ENCODE measurements at places on chromosomes 7 and 10. TPM values are rescaled to one million over a fixed set of nuclear protein-coding genes. Genes with fewer than 3 reads are reported as not detected.

Gene DEPP1
- 0.53 TPM for total RNA-seq

Gene ADGRA1
- not detected for total RNA-seq

Gene AMZ1
- not detected for total RNA-seq

DNA sequence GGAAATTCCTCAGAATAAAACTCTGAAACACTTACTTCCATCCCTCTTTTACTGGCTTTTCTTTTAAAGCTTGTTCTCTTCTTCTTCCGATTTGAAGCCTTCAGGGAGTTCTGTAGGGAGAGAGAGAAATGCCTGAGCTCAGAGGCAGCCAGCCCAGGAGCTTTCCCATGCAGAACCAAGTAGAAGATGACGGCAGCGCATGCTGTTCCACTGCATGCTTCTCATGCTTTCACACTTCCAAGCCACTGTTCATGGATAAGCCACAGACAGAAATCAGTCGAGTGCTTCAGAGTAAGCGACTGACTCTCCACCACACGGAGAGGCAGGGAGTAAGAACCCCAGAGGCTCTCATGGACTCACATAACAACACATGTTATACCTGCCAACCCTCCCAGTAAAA is 237.3 kb downstream of the DGKI start:
- no peaks in the 10 kb centered on the region for H3K36me3 ChIP-seq
- H3K4me1 ChIP-seq, result no peaks in the 10 kb centered on the region
- peaks cover 6% of the 10 kb centered on the region for H3K27me3 ChIP-seq
- no peak overlapping the region for H3K4me3 ChIP-seq
- H3K27ac ChIP-seq, result no peak overlapping the region

- H3K27ac ChIP-seq, result no peak overlapping the region
- peaks cover 3% of the 10 kb centered on the region for H3K36me3 ChIP-seq
- peaks cover 12% of the 10 kb centered on the region for H3K4me1 ChIP-seq
- no peak overlapping the region for H3K4me3 ChIP-seq
Observed at GRCh38 chr10:8336629-8337331, 282.3 kb downstream of the GATA3 start.

DNA sequence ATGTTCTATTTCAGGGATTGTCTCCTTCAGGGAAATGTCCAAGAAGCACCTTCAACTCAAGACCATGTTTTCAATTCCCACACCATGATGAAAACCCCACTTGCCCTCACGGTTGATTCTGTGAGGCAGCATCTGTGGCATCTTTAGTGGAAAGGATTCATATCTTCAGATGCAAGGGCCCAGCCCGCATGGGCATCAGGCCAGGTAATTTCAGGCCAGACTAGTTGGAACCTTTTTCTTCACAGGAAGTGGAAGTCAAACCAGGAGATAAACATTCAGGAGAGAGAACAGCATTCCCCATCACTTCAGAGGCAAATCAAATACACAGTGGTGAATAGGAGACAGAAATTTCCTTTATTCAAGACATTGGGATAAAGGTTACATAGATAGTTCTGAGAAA is 88.8 kb downstream of the JCAD start:
- H3K27ac ChIP-seq, result no peak overlapping the region
- H3K4me3 ChIP-seq, result no peak overlapping the region
- DNase-seq, result no peak
- no peaks in the 10 kb centered on the region for H3K4me1 ChIP-seq
- H3K36me3 ChIP-seq, result no peaks in the 10 kb centered on the region
- peaks cover 8% of the 10 kb centered on the region for H3K27me3 ChIP-seq

DNA sequence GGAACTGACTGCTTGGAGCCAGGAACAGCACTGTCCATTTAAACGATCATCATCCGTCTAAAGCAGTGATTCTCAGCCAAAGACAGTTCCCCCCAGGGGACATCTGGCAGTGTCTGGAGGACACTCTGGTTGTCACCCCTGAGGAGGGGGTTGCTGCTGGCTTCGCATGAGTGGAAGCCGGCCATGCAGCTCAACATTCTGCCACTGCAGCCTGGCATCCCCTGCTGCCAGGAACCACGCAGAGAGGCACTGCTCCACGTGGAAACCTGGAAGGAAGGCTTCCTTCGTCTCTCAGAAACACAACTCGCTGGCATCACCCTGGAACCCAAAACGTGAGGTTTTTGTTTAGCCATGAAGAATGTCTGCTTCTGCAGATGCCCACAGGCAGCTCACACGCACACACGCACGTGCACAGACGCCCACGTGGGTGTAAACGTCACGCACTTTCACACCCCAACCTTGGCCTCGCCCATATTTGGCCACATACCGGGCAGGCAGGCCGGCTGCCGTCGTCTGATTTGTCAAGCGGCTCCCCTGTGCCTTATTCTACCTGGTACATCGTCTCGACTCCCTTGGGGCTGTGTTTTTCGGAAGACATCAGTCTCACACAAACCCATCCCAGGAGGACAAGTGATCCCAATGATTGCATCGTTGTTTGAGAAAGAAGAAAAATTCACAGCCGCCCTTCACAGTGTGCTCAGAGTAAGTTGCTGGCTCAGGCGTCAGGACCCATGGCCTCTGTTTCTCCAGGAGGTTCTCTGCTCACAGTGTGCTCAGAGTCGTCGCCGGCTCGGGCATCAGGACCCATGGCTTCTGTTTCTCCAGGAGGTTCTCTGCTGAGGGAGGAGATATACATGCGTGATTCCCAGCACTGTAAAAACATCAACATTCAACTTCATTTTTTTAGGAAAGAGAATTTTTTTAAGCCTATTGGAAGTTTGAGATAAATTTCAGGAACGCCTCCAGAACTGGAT is 127.2 kb upstream of the PPP2R2D start:
- DNase-seq, result peak; percentile 38
- H3K4me1 ChIP-seq, result no peaks in the 10 kb centered on the region
- H3K36me3 ChIP-seq, result peaks cover 19% of the 10 kb centered on the region
- no peaks in the 10 kb centered on the region for H3K27me3 ChIP-seq
- no peak overlapping the region for H3K4me3 ChIP-seq

GRCh38 chr7:40697653-40698052 is 562.8 kb downstream of the SUGCT start:
- no peak overlapping the region for H3K4me3 ChIP-seq
- DNase-seq, result no peak
- no peaks in the 10 kb centered on the region for H3K27me3 ChIP-seq
- H3K27ac ChIP-seq, result no peak overlapping the region

GRCh38 chr10:5628451-5629302 is 37.7 kb downstream of the ASB13 start:
- H3K36me3 ChIP-seq, result no peaks in the 10 kb centered on the region
- H3K27me3 ChIP-seq, result peaks cover 9% of the 10 kb centered on the region
- peak; percentile 23 for DNase-seq
- H3K4me1 ChIP-seq, result peaks cover 10% of the 10 kb centered on the region
- peak overlapping the region; percentile 10 for H3K27ac ChIP-seq

DNA sequence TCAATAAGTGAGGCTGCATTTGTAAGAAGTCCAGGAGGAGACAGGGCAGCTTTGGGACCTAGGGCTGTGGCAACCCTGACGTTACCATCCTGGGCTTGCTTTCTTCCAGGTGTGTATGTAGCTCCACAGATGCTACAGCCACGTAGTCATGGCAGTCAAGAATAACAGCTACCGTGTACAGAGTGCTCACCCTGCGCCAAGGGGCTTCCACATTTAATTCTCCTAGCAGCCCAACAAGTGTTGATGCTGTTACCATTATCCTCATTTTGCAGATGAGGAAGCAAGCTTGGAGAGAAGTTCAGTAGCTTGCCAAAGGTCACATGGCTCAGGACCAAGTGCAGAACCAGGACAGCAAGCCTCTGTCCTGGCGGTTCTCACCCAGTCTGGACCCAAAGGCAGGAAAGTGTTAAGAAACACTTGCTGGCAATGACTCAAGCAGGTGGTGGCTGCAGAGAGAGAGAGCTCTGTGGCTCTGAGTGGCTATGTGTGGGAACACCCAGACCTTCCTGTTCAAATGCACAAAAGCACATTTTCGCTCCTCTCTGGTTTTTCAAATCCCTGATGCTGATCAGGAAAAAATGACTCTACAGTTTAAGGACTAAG is 89.8 kb downstream of the CREM start:
- H3K27me3 ChIP-seq, result no peaks in the 10 kb centered on the region
- peak; percentile 70 for DNase-seq
- H3K27ac ChIP-seq, result peak overlapping the region; percentile 90
- H3K4me1 ChIP-seq, result peaks cover 33% of the 10 kb centered on the region
- peaks cover 6% of the 10 kb centered on the region for H3K36me3 ChIP-seq
- peak overlapping the region; percentile 36 for H3K4me3 ChIP-seq

- no peak overlapping the region for H3K27ac ChIP-seq
- no peak for DNase-seq
- H3K4me1 ChIP-seq, result no peaks in the 10 kb centered on the region
- peaks cover 8% of the 10 kb centered on the region for H3K36me3 ChIP-seq
- no peak overlapping the region for H3K4me3 ChIP-seq
Observed at GRCh38 chr7:85620936-85621685, 434.3 kb upstream of the SEMA3D start.

DNA sequence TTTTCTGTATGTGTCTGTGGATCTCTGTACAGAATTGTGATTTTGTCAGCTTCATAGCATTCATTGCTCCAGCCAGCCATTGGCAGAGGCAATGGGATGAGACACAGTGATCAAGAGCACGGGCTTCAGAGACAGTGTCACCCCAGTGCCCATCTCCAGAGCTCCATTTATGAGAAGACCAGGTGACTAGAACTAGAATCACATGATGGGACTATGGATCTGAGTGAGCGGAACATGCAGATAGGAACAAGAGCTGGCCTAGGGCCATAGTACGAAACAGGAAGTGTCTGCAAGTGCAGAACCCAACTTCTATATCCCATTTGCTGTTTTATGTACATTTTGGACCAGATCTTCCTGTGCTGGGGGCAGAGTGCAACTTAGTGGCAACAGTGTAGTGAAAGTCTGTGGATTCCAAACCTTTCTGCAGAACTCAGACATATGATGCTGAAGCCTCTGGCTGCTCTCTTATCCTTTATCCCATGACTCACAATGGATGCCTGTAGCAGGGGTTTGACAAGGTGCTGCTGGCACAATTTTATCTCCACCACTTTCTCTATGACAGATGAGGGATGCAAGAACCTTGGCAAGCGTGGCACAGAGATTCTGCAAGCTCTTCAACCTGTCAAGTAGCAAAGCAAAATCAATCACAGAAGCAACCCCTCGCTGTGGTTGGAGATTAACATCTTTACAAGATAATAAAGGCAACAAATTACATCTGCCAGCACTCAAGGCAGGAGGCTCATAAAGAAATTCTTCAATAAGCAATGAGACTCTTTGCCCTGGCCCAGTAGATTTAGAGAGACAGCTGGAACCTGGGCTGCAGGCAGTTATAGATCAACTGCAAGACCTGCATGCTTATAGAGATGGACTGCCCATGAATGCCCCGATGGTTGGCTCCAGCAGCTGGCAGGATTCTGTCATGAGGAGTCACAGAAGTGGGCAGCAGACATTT is 681.3 kb downstream of the TNS3 start:
- no peak overlapping the region for H3K27ac ChIP-seq
- no peaks in the 10 kb centered on the region for H3K27me3 ChIP-seq
- peaks cover 4% of the 10 kb centered on the region for H3K36me3 ChIP-seq
- H3K4me1 ChIP-seq, result no peaks in the 10 kb centered on the region
- DNase-seq, result no peak
- no peak overlapping the region for H3K4me3 ChIP-seq

GRCh38 chr10:26829810-26830515 is 30.8 kb downstream of the ABI1 start:
- H3K27me3 ChIP-seq, result no peaks in the 10 kb centered on the region
- H3K27ac ChIP-seq, result peak overlapping the region; percentile 62
- H3K4me1 ChIP-seq, result peaks cover 54% of the 10 kb centered on the region
- H3K4me3 ChIP-seq, result peak overlapping the region; percentile 16
- DNase-seq, result no peak

- peaks cover 6% of the 10 kb centered on the region for H3K4me1 ChIP-seq
- H3K36me3 ChIP-seq, result no peaks in the 10 kb centered on the region
- no peak overlapping the region for H3K4me3 ChIP-seq
Observed at GRCh38 chr10:83685458-83685857, 453.9 kb upstream of the GHITM start.

GRCh38 chr7:42868480-42868879 is 43.4 kb downstream of the C7orf25 start:
- no peak overlapping the region for H3K4me3 ChIP-seq
- no peak overlapping the region for H3K27ac ChIP-seq
- H3K27me3 ChIP-seq, result peaks cover 21% of the 10 kb centered on the region
- H3K4me1 ChIP-seq, result peaks cover 10% of the 10 kb centered on the region
- H3K36me3 ChIP-seq, result peaks cover 10% of the 10 kb centered on the region
